Prostate gland (tissue), 2 donors: ENCODE measurements at places on chromosomes 1 and 21.

DNA sequence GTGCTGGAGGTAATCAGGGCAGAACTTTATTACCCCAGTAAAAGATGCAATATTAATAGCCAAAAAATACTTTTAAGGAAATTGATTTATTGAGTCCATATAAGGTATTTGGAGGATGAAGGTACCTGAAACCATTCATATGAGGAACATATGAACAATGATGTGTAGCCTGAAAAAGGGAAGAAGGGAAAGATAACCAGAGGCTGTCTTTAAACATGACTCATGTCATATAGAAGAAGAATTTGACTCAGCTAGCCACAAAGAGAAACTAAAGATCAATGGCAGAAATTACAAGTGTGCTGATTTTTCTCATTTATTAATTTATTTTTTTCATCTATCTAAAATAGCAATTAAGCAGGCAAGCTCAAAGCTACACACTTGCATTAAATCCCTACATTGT lies 136.2 kb upstream of the DUSP10 start:
- H3K27ac ChIP-seq, result no peak overlapping the region
- H3K4me1 ChIP-seq, result no peaks in the 10 kb centered on the region
- no peak for DNase-seq
- no peaks in the 10 kb centered on the region for H3K36me3 ChIP-seq
- H3K27me3 ChIP-seq, result no peaks in the 10 kb centered on the region
- no peak overlapping the region for H3K4me3 ChIP-seq

DNA sequence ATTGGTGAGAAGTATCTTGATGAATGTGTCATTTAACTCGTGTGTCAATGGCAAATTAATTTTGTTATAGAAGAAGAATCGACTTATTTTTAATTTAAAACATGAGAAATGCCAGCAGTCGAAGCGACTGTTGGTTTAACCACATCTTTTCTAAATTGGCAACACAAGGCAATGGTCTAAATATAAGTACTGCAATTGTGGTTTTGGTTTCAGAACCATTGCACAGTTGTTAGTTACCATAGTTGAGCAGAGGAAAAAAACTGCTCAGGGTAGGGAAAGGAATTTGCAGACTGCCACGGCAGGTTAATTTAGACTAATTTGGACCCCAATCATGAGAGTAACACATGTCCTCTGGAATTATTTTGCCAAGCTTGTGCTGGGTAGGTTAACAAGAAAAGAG lies 185.6 kb upstream of the RUNX1 start:
- H3K4me3 ChIP-seq, result no peak overlapping the region
- H3K36me3 ChIP-seq, result no peaks in the 10 kb centered on the region
- no peaks in the 10 kb centered on the region for H3K4me1 ChIP-seq

GRCh38 chr1:115182012-115182715 lies 92.9 kb upstream of the TSPAN2 start:
- no peaks in the 10 kb centered on the region for H3K27me3 ChIP-seq
- H3K27ac ChIP-seq, result no peak overlapping the region
- no peak overlapping the region for H3K4me3 ChIP-seq
- no peaks in the 10 kb centered on the region for H3K36me3 ChIP-seq
- no peak for DNase-seq

- H3K4me3 ChIP-seq, result no peak overlapping the region
- H3K27ac ChIP-seq, result no peak overlapping the region
- no peaks in the 10 kb centered on the region for H3K36me3 ChIP-seq
- no peaks in the 10 kb centered on the region for H3K4me1 ChIP-seq
- H3K27me3 ChIP-seq, result no peaks in the 10 kb centered on the region
These were observed 6.5 kb downstream of the RAP1GAP start for GRCh38 chr1:21662426-21663247.
